ENCODE measurements at places on chromosomes 3 and 15.
A peak's percentile ranks its signal among the peaks of the same experiment; 100 is the strongest.

GRCh38 chr15:58923696-58924300, 9.7 kb downstream of the SLTM start:
- DNase-seq: no peak

- DNase-seq: no peak
Measured at GRCh38 chr3:55698831-55699230, 211.7 kb upstream of the WNT5A start.

DNA sequence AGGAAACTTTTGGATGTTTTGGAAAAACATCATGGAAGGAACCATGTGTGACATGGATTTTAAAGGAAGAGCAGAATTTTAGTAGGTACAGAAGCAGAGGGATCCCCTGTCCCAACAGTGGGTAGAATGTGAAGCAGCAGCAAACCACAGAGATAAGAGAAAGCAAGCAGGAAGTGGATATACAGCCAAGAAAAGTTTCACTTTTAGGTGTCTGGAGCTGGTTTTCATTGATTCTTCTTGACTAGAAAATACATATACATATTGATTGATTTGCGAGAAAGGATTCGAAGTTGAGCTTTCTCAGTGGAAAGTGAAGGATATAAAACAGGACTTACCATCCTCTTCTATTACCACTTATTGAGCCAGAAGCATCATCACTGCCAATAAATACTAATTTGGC, 133.5 kb downstream of the KCNMB2 start:
- DNase-seq: no peak

- DNase-seq: no peak
Measured at GRCh38 chr3:36707623-36708409, 56.5 kb downstream of the DCLK3 start.

- DNase-seq: no peak
Measured at GRCh38 chr3:124845406-124845805, 41.8 kb downstream of the ITGB5 start.

DNA sequence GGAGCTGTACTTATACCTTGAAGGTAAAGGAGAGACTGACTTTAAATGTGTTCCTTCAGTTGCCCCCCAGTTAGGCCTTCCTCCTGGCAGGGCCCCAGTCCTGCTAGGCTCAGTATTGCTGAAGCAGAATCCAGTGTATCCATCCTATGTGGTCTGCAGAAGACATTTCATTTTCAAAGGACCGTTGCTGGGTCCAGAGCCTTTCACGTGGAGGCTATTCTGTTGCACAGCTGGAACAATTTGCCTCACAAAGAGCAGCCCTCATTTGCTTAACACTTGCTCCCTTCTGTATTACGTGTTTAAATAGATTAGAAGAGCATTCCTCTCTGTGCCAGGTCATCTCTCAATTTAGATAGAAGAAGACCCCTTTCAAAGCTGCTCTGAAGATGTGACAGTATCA, 78.9 kb upstream of the CFAP20DC start:
- peak; percentile 62 for DNase-seq

GRCh38 chr3:130933801-130934345, 40.0 kb downstream of the ATP2C1 start:
- no peak for DNase-seq

GRCh38 chr3:29281344-29282241, 722 bp downstream of the RBMS3 start:
- DNase-seq: no peak

DNA sequence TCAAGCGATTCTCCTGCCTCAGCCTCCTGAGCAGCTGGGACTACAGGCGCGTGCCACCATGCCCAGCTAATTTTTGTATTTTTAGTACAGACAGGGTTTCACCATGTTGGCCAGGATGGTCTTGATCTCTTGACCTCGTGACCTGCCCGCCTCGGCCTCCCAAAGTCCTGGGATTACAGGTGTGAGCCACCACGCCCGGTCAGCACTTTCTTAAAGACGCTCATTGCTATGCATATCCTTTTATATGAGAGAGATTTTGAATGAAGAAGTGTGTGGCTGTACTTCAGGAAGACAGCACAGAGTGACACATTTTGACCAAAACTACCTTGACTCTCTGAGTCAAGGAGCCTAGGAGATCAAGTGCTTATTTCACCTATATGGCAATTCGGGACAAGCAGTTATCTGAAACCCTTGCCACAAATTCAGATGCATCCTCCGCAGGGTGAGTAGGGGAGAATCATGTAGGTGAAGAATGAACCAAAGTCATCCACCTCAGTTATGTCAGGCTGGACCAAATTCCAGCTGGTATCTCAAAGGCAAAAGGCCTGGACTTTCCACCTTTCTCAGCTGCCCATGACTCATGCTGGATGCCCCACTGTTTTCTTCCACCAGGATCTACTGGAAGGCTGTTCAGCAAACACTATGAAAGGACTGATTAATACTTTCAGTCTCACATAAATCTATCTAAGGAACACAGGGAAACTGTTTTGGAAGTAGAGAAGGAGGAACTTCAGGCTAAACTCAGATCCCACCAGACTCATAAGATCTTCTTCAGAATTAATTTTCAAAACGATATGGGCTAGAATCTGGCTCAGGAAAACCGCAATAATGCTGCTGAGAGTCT, 31.9 kb downstream of the SUSD5 start:
- DNase-seq: no peak

GRCh38 chr15:65409036-65409631, 13.6 kb downstream of the IGDCC4 start:
- DNase-seq: no peak

DNA sequence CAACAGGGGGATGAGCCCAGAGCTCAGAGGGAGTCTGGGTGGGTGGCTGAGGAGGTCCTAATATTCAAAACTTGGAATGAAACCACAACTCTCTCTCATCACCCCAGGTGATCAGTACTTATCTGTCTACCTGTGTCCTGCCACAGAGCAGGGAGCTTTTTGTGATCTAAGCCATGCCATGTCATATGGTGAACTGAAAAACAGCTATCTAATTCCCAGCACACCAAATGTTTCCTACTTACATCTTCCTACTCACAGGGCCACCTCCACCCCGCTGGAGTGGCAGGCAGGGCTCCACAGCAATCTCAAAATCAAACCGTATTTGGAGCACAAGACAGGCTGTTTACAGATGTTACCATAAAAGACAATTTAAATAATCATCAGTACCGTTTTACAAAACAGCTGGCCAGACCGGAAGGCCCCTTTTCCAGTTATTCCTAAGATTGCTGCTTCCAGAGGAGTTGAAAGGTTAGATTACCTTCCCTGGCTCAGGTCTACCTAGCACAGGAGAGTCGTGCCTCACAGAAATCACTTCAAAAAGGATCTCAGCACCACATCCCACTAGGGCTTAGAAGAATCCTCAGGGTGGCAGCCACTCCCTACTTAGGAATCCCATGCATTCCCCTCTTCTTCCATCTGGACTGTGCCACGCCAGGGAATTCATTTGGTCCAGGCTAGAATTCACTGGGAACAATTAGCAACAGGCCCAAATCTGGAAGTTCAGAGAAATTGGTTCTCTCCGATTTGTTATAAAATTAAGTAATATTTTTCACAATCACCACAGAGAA, 226.6 kb upstream of the IL12A start:
- DNase-seq: no peak

DNA sequence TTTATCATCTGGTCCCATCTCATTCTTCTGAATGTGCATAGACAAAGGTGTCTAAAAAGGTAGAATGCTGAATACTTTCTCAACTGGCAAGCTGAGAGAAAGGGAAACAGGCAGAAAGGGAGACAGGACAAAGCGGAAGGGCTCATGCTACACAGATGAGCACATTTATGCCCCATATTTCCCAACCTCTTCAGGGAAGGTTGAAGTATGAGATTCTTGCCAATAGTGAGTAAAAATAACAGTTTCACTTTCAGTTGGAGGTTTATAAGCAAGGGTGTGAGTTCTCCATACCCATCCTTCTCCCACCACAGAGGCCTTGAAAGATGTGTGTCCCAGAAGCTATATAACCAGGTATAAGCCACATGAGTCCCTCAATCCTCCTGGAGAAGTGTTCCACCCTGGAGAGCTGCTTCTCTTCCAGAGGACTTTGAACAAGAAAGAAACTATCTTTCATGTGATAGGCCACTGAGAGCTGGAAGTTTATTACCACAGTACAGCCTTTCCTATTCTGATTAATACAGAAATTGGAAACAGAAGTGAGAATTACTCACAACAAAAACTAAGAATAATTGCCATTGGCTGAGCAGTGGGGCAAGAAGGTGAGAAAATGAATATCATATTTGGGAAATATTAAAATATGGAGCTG, 709.4 kb upstream of the NR2F2 start:
- DNase-seq: no peak

DNA sequence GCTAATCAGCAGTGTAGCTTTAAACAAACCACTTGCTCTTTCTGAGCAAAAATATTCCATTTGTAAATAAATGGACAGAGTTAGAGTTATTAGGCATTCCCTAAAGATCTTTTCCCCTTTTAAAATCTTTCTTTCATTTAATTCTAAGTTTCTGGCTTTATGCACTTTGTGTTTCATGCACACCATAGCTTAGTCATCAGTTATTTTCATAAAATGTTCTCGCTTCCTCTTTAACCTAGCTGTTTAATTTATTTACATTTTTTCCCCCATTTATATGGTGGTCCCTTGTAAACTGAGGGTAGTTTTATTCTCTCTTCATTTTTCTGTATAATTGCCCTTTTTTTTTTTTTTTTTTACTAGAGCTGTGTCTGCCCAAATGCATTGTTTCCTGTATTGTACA, 315.0 kb upstream of the LRRFIP2 start:
- no peak for DNase-seq

GRCh38 chr3:18189282-18190050, 235.7 kb downstream of the SATB1 start:
- DNase-seq: no peak

DNA sequence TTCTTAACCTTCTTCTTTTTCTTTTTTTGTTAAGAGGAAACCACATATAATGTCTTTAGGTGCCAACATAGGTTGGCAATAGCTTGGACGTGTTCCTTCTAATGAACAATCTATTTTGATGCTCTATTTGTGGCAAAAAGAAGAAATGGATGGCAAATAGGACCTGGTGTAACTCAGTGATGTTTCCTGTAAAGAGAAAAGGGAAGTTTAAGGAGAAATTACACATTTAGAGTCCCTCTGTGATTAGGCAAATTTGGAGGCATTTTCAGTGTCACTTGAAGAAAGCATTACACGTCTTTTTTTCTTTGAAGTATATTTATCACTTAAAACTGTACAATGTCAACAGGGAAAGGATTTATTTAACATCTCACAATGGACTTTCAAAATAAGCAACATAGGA, 327.1 kb downstream of the ZIC1 start:
- DNase-seq: no peak

GRCh38 chr15:58952751-58953150, 19.3 kb upstream of the SLTM start:
- DNase-seq: no peak

DNA sequence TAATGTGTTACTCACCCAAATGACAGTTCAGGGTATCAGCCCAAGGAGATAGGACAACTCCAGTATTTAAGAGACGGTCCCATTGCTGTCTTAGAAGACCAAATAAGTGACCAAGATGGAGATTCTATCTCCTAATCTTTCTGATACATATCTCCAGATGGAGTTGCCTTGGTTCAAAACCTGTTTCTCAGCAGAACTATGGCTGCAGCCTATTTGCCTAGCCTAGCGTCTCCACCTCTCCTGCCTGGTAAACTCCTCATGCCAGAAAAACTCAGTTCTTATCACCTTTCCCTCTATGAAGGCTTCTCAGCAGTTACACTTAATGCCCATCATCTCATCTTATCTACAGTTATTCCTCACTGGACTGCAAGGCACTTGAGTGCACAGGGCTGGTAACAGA, 1.2 kb upstream of the CSPG5 start:
- no peak for DNase-seq

- peak; percentile 35 for DNase-seq
Measured at GRCh38 chr3:126136428-126137220, 43.8 kb downstream of the ALDH1L1 start.

- no peak for DNase-seq
Measured at GRCh38 chr3:54533856-54534255, 394.0 kb downstream of the LRTM1 start.

- peak; percentile 33 for DNase-seq
Measured at GRCh38 chr3:39065197-39065596, 13.4 kb downstream of the WDR48 start.

GRCh38 chr3:62169906-62170660, 203.3 kb downstream of the FEZF2 start:
- DNase-seq: no peak

DNA sequence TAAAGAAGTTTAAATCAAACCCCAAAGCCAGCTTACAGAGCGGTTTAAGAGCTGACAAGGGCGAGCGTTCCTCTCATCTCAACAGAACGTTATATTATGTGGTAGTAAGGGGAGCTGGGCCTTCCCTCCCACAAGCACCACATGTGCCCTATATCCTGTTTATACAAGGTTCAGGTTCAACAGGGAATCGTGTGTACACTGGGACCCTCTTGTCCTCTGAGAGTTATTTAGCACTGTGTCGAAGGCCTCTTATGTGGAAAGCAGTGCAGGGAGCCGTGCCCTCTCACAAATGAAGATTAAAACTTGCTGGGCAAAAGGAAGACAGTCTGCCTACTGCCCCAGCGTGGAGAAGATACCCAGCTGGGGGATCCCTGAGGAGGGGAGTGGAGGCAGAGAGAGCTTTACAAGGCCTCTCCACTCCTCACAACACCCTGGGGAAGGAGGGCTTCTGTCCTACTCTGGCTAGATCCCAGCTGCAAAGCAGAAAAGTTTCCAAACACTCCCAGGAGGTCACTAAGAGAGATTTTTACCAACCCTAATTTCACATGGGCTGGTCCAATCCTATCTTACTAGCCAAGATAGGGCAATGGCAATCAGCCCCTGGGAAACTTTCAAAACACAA, 2.9 kb downstream of the TLE3 start:
- no peak for DNase-seq

GRCh38 chr3:74281705-74282104, 332.8 kb downstream of the CNTN3 start:
- DNase-seq: no peak

DNA sequence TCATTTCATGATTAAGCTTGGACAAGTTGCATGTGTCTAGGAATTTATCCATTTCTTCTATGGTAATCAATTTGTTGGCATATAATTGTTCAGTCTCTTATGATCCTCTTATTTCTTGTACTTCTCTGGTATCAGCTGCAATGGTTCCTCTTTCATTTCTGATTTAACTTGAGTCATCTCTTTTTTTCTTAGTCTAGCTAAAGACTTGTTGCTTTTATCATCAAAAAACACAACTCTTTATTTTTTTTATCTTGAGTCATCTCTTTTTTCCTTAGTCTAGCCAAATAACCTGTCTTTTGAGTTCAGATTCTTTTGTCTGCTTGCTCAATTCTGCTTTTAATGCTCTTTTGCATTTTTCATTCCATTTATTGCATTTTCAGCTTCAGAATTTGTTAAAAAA, 37.3 kb downstream of the UBE3A start:
- DNase-seq: no peak
